ENCODE measurements at places on chromosomes 11 and 22. TPM values are rescaled to one million over a fixed set of nuclear protein-coding genes. Genes with fewer than 3 reads are reported as not detected.

GRCh38 chr11:117075186-117075585 lies 23.0 kb downstream of the SIK3 start:
- DNase-seq, result no peak

- no peak for DNase-seq
These were observed 59.9 kb downstream of the PPFIBP2 start for GRCh38 chr11:7573558-7574296.

GRCh38 chr11:78562398-78562797 lies 12.3 kb downstream of the NARS2 start:
- DNase-seq, result no peak

- DNase-seq, result no peak
These were observed 65.6 kb downstream of the OR4C45 start for GRCh38 chr11:50098186-50098725.

DNA sequence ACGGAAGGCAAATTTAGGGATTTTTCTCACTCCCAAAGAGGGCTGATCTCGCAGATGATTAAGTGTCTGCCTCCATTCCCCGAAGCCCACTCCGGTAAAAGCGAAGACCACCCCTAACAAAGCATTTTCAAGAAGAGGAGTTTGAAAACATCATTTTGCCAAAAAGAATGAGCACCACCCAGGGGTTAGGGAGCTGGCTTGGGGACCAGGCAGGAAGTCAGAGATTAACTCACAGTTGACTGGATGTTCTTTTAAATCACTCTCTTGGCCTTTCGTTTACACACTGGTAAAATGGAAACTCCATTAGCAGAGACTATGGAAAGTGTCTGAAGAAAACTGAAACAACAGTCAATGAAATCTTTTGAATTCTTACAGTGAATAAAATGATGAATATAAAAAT lies 7.9 kb upstream of the TRIM44 start:
- DNase-seq, result no peak

- DNase-seq, result peak; percentile 33
These were observed 1250.5 kb downstream of the BRD1 start for GRCh38 chr22:48577014-48577690.

DNA sequence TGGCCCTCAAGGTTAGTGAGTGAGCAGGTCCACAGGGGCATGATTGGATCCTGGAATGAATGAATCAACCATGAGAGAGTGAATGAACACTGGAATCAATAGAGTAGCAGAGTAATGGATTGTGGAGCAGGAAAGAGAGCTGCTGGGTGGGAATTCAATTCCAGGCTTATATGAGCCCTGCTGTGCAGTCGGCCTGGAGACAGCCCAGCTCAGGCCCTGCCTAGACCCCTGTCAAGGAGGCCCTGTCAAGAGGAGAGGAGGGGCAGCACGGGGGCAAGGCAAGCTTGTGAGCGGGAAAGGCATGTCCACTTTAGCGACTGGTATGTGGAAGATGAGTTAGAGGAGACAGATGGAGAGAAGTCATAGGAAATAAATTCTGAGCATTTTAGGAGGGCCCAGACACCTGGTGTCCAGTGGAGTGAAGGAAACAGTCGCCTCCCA lies 1.3 kb upstream of the FOLR1 start:
- DNase-seq, result no peak

DNA sequence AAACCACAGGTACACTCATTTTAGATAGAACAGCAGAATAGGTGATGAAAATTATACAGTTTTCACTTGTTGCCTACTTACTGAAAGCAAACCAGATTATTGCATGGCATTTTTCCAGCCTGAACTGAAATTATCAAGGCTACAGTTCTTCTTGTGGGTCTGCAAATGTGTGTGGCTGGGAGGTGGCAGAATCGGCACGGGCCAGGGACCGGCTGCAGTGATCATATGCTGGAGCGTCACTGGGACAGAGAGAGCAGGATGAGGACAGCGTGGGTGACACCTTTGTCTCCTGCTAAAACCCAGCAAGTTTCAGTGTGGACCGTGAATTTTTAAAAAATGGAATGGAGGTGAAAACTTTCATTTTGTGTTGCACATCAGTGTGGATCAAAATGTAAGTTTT lies 59.3 kb upstream of the PITPNB start:
- no peak for DNase-seq

DNA sequence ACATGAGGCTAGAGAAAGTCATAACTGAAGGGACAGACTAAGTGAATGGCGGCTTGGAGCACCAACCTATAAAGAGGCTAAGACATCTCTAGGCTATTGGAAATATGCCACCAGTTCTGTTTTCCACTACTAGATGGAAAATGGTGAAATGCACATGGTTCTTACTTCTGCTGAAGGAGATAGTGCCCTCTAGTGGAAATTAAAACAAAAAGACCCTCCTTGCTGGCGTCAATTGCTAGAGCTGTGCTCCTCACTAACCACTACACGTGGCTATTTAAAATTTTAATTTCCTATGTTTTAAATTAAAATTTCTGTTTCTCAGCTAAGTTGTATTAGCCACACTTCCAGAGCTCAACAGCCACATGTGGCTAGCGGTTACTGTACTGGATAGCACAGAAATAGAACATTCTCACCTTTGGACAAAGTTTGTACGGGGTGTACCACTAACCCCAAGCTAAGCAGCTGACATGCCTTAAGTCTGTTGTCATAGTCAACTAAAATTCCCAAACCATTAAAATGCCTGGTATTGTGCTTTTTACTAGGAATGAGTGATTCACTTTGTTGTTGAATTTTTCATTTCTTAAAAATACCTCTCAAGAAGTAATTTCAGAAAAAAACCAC lies 34.1 kb upstream of the CALCA start:
- DNase-seq, result no peak

- DNase-seq, result no peak
These were observed 6.7 kb downstream of the GLYATL2 start for GRCh38 chr11:58837707-58838388.

DNA sequence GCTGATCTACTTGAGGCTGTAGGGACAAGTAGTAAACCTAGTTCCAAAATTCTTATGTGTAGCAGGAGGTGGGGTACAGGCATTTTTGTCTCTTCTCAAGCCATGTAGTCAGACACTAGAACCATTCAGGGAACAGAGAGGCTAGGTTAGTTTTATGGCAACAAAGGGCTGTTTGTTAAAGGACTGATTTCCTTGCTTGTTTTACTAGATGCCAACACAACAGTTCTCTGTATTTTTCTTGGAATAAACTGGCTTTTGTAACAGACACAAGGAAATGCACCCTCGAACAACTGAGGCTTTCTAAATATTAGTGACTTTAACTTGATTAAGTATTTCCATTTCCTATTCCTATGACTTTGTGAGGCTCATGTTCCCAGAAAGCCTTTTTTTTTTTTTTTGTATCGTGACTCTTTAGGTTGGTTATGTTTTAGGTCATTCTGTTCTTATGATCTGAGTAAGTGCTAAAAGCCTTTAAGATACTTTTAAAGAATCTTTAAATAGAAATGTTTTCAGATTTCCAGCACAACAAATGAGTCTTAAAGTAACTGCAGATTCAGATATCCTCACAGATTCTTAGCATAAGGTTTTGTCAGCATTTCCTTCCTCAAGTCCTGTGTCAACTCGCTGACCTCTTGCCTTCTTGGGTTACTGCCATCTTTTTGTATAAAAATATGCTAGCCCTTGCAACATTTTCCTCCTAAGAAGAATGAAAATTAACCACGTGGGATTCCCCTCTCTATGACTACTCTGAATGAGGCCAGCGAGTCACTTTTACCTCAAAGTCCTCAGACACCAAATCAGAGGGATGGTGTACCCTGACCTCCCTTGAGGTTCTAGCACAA lies 92.5 kb downstream of the CCDC83 start:
- DNase-seq, result no peak

GRCh38 chr11:118619444-118620197 lies 12.2 kb downstream of the PHLDB1 start:
- peak; percentile 63 for DNase-seq

DNA sequence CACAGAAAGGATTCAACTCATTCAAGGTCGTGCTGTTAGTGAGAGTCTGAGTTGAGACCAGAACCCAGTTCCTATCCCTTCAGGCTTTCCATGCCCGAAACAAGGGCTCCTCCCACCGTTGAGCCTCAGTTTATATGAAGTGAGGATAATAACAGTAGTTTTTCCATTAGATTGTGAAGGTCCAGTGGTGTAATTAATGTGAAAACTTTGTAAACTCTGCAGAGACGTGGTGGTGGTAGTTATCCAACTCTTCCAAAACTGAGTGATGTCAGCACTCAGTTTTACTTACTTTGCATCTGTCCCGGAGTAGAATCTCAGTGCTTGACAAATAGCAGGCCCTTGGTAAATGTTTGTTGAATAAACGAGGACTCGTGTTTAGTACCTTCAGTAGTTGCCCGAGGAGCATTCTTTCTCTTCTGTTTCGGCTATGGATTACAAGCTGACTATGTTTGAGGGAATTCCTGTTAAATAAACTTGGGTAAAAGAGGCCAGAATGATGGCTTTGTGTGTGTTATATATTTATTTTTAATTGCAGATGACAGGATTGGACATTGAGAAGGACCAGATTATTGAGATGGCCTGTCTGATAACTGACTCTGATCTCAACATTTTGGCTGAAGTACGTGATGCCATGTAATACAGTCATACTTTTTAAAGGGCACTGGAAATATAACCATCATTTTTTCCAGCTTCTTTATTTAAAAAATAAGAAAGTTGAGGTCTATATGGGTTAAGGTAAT lies 1.0 kb downstream of the REXO2 start:
- DNase-seq, result no peak

- DNase-seq, result no peak
These were observed 223.8 kb downstream of the LRRC4C start for GRCh38 chr11:41235668-41236067.

DNA sequence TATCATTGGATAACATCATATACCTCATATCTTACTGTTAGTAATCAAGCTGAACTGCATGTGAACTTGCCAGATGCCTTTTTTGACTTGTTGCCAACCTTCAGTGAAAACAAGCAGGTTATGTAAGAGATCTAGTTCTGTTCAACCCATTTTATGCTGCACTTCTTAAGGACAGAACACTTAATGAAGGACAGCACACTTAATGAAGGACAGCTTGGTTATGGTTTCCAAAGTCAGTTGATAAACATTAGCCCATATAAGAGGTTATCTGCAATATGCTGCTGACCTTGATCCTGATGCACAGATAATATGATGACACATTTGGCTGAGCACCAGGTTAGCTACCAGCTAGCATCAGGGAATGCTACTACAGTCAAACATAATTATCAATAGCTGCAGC lies 358.7 kb upstream of the PDGFD start:
- DNase-seq, result no peak

DNA sequence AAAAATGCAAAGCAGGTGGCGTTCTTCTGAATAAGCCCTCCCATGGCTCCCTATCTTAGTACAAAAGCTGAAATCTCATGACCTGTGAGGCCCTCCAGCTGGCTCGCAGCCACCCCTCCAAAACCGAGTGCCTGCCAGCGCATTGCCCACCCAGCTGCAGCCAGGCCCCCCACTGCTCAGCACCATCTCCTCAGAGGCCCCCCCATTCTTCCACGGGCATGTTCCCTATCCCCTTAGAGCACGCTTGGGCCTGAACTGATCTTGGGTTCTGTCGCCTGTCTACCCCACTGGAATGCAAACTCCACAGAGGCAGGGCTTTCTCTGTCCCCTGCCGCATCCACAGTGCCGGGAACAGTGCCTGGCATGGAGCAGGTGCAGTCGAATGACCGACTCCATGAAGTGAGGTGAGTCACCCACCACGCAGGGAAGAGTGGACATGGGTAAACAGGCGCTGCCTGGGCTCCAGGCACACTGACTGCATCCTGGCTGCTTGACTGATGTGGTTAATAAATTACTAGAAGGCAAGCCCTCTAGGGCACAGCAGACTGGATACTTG lies 11.3 kb upstream of the EFCAB6 start:
- DNase-seq, result no peak

DNA sequence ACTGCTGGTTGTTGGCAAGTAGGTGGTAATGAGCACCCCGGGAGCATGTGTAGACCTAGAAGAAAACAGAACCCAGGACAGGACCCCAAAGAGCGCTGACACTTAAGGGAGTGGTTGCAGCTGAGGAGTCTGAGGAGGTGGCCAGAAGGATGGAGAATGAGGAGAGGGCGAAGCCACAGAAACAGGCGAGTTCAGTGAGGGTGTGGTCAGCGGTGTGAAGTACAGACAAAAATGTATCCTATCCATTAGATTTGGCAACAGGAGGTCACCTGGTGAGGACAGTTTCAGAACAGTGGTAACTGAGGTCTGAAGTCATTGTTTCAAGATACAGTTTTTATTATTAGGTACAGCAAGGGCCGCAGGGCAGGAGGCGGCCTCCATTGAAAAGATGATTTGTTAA lies 8.6 kb upstream of the THY1 start:
- no peak for DNase-seq

DNA sequence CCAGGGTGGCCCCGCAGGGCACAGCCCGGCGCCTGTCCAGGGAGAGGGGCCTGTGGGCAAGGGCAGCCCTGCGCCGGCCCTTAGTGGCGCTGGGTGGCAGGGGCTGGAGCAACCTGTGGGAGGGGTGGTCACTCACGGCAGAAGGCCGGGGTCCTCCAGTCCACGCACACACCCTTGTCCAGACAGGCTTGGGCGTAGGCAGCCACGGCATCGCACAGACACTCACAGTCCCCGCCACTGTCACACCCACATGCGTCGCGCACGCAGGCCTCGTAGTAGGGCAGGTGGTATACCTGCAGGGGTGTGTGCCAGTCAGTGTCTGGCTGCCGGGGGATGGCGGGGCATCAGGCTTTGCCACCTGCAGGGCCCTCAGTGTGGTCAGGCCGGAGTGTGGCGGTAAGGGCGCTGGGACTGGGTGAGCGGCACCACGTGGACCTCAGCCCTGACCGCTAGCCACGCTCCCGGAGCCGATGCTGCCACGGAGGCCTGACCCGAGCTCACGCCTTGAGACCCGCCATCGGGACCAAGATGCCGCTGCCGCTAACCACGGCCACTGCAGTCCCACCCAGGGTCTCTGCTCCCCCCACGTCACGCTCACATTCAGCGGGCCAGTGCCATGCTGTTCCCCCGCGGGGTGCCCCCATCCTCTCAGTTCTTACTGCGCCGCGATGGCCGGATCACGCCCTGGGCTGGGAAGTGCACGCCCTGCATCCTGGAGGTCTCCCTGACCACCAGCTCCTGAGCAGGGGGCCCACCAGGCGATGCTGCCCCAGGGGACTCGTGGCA lies 12.5 kb downstream of the MUC6 start:
- DNase-seq, result peak; percentile 57

- DNase-seq, result no peak
These were observed 635 bp downstream of the PRR5 start for GRCh38 chr22:44702479-44703198.

DNA sequence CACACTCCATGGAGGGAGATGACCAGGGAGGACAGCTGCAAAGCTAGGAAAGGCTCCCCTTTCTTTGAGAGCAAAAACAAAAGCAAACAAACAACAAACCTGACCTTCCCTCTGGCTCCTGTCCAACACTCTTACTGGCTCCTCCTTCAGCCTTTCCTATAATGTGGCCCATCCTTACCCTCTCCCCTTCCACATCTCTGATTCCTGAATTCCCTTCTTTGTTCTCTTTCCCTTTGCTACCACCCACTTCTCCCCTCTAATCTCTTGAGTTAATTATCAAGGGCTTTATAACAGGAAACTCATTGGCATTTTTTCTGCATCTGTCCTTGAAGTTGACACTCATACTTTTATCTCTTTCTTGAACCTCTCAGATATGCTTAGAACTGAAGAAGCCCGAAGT lies 56.3 kb downstream of the ZNF280B start:
- no peak for DNase-seq

The NEFH gene
- 0.27 TPM for total RNA-seq

The MS4A15 gene
- total RNA-seq, result not detected

The MMP12 gene
- not detected for total RNA-seq

The TMEM191B gene
- 1.0 TPM for total RNA-seq

The GSTP1 gene
- 393 TPM for total RNA-seq

The OR52A1 gene
- not detected for total RNA-seq

The SRSF8 gene
- 22.8 TPM for total RNA-seq

The CYP2R1 gene
- total RNA-seq, result 7.0 TPM

The APOA5 gene
- total RNA-seq, result not detected

Data from Right ventricle myocardium inferior (tissue), 1 donor.